Muscle of back (tissue), 13 donors: ENCODE measurements at places on chromosomes 12 and 14.

- no peak for DNase-seq
Observed at GRCh38 chr14:52222901-52223300, 44.6 kb upstream of the PTGDR start.

DNA sequence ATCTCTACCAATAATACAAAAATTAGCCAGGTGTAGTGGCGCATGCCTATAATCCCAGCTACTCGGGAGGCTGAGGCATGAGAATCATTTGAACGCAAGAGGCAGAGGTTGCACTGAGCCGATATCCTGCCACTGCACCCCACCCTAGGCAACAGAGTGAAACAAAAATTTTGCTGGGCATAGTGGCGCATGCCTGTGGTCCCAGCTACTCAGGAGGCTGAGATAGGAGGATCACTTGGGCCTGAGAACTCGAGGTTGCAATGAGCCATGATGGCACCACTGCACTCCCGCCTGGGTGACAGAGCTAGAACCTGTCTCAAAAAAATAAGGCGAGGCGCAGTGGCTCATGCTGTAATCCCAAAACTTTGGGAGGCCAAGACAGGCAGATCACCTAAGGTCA, 9.5 kb downstream of the ATXN2 start:
- no peak for DNase-seq

- DNase-seq = no peak
Observed at GRCh38 chr14:56887216-56887615, 76.9 kb upstream of the OTX2 start.

- DNase-seq = no peak
Observed at GRCh38 chr12:59027199-59027598, 106.9 kb upstream of the LRIG3 start.

DNA sequence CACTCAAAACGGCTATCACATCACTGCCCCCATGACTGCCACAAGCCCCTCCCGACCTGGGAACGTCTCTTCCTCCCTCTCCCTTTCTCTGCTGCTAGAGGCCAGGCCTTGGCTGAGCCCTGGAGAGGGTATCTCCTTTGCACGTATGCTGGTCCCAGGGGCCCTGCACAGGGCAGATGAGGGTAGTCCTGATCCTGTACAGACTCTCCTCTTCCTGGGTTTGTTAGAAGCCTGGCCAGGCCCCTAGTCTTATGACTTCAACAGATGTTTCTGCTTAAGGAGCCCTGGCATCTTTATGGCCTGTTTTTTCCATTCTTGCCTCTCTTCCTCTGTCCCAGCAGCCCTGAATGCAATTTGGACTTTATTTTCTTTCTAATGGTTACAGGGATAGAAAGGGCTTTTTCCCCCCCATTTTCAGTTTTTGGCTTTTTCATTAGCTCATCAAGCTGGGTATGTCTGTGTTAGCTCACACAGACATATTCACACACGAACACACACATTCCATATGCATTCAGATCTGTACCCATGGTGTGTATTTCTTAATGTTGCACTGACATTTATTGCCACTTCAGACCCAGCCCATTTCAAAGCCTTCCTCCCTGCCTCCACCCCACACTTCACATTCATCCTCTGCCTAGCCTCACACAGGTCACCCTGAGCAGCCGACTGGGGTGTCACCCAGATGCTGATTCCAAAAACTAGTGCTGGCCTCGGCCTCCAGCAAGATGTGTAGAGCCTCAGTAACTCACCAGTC, 203.2 kb downstream of the ZFP36L1 start:
- DNase-seq = peak; percentile 84

GRCh38 chr12:25717552-25717951, 164.5 kb upstream of the LMNTD1 start:
- DNase-seq = no peak
